PC-9 (cell line): ENCODE measurements at places on chromosomes 7 and 10.

DNA sequence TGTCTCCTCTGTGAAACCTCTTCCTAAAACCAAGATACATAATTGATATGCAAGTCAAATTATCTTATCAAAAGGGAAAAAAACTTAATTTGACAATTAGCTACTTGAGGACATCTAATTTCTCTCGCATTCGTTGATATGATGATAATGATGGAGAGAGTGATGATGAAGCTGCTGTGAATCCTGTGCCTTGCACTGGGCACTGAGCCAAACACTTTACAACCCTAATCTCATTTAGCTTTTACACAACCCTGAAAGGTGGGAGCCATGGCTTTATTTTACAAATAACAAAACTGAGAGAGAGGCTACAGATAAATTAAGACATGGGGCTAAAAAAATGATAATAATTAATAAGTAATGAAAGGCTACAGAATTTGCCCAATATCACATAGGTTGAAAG is 176.0 kb downstream of the NOC3L start:
- no peak for DNase-seq

DNA sequence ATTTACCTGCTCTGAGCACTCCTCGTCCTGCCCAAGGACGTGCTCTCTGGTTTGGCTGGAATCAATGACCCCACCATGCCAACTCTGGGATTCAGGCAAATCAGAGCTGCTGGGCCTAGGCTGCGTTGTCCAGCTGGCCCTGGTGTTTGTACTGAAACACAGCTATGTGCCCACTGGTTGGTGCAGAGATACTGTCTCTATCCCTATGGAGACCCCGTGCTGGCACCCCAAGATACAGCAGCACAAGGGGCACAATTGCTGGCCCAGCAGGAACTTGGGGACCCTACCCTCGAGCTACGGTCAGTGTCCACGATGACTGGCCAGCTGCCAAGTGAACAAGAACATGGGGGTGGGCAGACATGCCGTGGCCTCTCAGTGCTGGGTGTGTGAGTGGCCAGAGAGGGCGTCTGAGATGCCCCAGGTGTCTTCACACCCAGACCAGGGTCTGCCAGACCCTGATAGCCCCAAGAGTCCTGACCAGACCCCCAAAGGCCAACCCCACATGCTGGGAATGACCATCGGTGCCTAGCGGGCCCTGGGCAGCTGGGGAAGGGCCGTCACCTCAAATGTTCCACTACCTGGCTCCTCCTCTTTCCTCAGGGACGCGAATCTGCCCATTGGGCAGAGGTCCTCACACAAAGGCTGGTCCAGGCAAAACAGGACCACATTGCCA is 79.3 kb upstream of the ZNF479 start:
- no peak for DNase-seq

DNA sequence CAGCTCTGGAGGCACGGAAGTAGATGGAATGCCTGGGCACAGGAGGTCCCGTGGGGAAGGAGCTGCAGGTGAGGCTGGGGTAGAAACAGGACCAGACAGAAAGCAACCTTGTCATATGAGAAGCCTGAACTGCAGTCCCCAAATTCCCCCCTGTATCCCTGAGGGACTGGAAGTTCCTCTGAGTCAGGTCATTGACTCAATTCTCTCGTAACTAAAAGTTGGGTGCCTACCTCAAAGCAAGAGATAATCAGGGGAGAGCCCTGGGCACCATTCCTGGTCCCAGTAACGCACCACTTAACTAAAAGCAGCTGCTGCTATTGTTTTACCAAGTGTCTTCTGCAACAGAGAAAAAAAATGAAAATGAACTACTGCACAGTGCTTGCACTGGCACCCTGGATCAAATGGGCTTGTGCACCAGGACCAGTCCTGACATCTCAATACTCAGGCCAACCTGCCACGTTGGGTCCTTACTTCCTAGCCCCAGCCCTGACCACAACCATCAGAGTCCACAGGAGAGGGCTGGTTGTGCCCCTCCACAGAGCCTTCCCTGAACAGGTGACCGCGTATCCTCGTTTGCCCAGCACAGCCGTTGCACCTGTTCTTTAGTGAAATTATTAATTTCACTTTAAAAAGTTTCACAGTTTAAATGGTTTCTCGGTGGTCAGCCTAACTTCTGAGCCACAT is 79.3 kb downstream of the GRID1 start:
- DNase-seq, result no peak

- DNase-seq, result no peak
These were observed 67.3 kb downstream of the GLCCI1 start for GRCh38 chr7:8035647-8036518.

DNA sequence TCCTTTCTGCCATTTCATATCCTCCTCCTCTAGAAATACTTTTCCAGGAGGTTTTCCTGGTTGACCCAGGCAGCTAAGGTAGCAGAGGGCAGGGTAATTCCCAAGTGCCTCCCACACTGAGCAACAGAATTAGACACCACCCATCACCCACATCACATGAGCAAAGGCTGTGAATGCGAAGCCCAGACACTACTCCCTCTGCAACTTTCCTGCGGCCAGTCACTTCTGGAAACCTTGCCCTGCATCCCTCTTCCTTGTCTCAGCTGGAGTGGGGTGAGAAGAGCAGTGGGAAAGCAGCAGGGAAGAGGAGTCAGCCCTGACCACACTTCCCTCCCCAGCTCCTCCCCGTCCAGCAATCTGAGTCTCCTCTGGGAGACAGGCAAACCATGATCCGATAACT is 15.2 kb downstream of the TMEM176B start:
- DNase-seq, result no peak

DNA sequence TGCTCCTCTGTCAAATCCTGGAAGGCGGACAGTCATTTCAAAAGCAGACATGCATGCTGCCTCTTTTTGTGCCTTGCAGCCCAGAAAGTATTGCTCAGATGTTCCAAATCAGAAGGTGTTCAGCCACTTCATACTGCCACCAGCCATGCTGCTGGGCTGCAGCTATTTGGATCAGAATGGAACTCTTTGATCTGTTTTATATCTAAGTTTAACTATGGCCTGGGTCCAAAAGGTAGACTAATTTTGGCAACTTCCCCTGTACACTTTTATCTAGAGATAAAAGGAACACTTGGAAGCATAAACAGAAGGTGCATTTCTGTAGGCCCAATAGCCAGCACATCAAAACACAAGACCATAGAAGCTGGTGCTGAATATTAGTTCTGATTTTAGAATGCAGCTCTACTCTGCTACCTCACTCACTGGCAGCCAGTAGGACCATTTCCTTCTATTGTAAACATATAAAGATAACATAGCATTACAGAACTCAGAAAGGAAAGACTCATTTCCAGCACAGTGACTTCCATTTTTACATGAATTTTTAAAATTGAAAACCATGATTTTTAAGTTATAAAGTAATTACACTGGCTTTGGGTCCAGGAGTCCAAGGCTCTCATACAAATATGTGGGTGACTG is 143.1 kb upstream of the CAV2 start:
- DNase-seq, result no peak

GRCh38 chr7:28180031-28180363 is 598 bp downstream of the JAZF1 start:
- DNase-seq, result no peak
